ENCODE measurements at places on chromosomes 4 and X. TPM values are rescaled to one million over a fixed set of nuclear protein-coding genes. Genes with fewer than 3 reads are reported as not detected.
A peak's percentile ranks its signal among the peaks of the same experiment; 100 is the strongest.

GRCh38 chr4:150079081-150079581 is 886 bp downstream of the DCLK2 start:
- peak overlapping the region; percentile 93 for H3K4me3 ChIP-seq
- H3K27me3 ChIP-seq, result no peaks in the 10 kb centered on the region
- H3K36me3 ChIP-seq, result peaks cover 13% of the 10 kb centered on the region
- peaks cover 34% of the 10 kb centered on the region for H3K4me1 ChIP-seq
- peak overlapping the region; percentile 39 for H3K27ac ChIP-seq

DNA sequence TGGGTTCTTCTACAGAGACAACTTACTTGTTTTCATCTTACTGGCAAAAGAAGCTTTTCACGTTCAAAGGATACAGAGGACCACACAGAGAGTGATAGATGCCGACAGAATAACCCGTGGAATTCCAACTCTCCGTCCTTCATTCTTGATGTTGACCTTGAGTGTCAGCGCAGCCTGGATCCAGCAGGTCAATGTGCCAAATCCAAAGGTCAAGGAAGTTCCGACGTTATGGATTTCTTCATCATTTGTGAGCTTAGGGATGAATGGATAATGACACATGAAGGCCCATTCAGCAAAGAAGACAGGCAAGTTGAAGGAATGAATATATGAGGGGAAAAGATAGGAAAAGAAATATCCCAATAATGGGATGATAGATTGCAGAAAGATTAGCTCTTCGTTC is 59.6 kb downstream of the ENOPH1 start:
- peaks cover 6% of the 10 kb centered on the region for H3K36me3 ChIP-seq
- H3K4me1 ChIP-seq, result peaks cover 33% of the 10 kb centered on the region
- no peak for DNase-seq

DNA sequence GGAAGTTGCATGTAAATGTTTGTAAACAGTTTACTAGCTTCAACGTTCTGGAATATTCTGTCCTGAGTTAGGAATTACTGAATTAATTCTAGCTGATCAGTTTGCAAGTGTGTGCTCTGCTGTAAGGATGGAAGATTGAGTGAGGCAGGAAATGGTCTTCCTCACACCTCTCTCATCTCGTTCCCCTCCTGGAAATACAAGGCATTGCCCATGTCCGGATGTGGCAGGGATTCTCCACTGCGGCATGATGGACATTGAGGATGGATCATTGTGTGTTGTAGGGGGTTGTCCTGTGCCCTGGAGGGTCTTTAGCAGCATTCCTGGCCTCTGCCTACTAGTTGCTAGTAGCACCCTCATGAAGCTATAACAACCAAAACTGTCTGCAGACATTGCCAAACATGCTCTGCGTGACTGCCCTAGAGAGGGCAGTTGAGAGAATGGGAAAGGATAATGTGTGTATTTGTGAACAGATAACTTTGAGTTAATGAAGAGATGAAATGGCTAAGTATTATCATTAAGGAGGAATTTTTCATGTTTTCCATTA is 12.6 kb downstream of the CA5B start:
- no peak overlapping the region for H3K4me3 ChIP-seq
- peaks cover 20% of the 10 kb centered on the region for H3K4me1 ChIP-seq
- no peak for DNase-seq
- H3K27ac ChIP-seq, result no peak overlapping the region
- no peaks in the 10 kb centered on the region for H3K36me3 ChIP-seq

- no peak for DNase-seq
- H3K27me3 ChIP-seq, result no peaks in the 10 kb centered on the region
- H3K27ac ChIP-seq, result no peak overlapping the region
- no peak overlapping the region for H3K4me3 ChIP-seq
- H3K4me1 ChIP-seq, result peaks cover 7% of the 10 kb centered on the region
- H3K36me3 ChIP-seq, result no peaks in the 10 kb centered on the region
Measured at GRCh38 chr4:40246011-40246900, 49.4 kb downstream of the RHOH start.

- no peak overlapping the region for H3K4me3 ChIP-seq
- H3K27ac ChIP-seq, result no peak overlapping the region
- no peak for DNase-seq
- no peaks in the 10 kb centered on the region for H3K36me3 ChIP-seq
- H3K4me1 ChIP-seq, result peaks cover 17% of the 10 kb centered on the region
Measured at GRCh38 chr4:150002561-150002960, 75.7 kb upstream of the DCLK2 start.

GRCh38 chrX:96843566-96843965 is 40.1 kb upstream of the RPA4 start:
- H3K27ac ChIP-seq, result no peak overlapping the region
- no peak overlapping the region for H3K4me3 ChIP-seq
- no peak for DNase-seq
- no peaks in the 10 kb centered on the region for H3K27me3 ChIP-seq
- H3K4me1 ChIP-seq, result peaks cover 13% of the 10 kb centered on the region

DNA sequence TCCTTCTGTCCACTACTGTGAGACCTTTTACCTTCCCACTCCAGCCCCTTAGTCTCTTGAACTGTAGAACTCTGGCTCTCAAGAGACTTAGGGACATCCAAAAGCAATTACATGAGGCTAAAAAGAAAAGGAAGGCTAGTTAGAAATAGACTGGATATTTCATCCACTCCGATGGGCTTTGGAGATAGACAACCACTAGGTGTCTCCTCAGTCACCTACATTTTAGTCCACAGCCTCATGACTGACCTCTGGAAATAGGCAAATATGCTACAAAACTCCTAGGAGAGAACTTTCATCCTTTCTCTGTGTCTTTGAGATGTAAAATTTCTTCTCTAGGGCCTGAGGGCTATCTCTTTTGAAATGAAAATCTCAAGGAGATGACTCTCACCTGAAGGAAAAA is 45.1 kb upstream of the LAMP2 start:
- no peaks in the 10 kb centered on the region for H3K36me3 ChIP-seq
- H3K4me3 ChIP-seq, result no peak overlapping the region
- no peaks in the 10 kb centered on the region for H3K4me1 ChIP-seq
- no peaks in the 10 kb centered on the region for H3K27me3 ChIP-seq

GRCh38 chrX:106987488-106987887 is 12.5 kb downstream of the MORC4 start:
- H3K4me1 ChIP-seq, result no peaks in the 10 kb centered on the region
- H3K27ac ChIP-seq, result no peak overlapping the region
- peaks cover 2% of the 10 kb centered on the region for H3K36me3 ChIP-seq
- H3K4me3 ChIP-seq, result no peak overlapping the region

GRCh38 chrX:124230655-124231450 is 101.6 kb upstream of the TEX13D start:
- DNase-seq, result no peak
- peak overlapping the region; percentile 89 for H3K27ac ChIP-seq
- no peaks in the 10 kb centered on the region for H3K27me3 ChIP-seq
- peak overlapping the region; percentile 80 for H3K4me3 ChIP-seq
- H3K36me3 ChIP-seq, result peaks cover 6% of the 10 kb centered on the region

DNA sequence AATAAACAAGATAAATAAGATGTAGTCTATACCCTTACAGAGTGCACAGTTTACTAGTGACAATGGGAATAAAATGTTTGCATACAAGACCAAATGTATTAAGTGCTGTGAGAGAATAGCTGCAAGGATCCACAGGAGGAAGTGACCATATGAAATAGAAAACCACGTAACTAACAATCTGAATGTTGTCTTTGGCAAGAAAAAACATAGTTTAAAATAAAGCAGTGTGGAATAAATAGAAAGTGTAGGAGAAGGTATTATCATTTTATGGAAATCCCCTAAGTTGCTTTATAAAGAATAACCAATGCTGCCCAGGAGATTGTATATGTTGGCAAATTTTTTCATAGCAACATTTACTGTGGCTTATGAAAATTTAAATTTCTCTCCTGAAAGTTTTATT is 116.1 kb downstream of the PCDH7 start:
- H3K36me3 ChIP-seq, result no peaks in the 10 kb centered on the region
- peaks cover 14% of the 10 kb centered on the region for H3K4me1 ChIP-seq
- no peak for DNase-seq
- no peak overlapping the region for H3K4me3 ChIP-seq

DNA sequence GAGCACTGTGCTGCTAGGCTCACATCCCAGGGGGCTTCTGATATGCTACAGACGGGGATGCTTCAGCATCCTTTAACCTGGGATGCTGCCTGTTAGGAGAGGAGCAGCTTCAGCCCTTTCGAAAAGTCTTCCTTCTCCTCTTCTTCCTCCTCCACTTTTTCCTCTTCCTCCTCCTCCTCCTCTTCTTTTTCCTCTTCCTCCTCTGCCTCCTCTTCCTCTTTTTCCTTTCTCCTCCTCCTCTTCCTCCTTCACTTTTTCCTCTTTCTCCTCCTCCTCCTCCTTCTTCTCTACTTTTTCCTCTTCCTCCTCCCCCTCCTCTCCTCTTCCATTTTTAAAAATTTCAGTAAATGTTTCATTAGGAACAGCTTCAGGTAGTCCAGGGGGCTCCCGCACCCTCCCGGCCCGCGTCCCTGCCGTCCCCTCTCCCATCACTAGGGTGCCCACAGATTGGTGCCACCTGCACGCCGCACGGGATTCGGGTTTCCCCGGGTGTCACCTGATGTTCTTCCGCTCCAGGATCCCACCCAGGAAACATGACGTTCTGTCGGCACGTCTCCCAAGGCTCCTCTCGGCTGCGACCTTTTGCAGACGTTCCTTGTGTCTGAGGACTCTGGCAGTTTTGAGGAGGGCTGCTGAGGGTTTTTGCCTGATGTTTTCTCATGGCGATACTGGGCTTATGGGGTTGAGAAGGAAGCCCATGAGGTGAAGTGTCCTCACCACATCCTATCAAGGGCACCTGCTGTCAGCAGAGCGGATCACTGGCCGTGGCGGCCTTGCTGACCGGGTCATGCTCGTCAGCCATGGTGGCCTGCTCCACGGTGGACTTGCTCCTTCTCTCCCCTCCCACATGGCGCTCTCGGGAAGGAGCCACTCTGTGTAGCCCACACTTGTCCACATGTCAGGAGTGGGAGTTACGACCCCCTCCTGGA is 83.4 kb upstream of the AFAP1 start:
- H3K27me3 ChIP-seq, result no peaks in the 10 kb centered on the region
- peak overlapping the region; percentile 71 for H3K27ac ChIP-seq
- no peak for DNase-seq
- no peak overlapping the region for H3K4me3 ChIP-seq
- peaks cover 9% of the 10 kb centered on the region for H3K4me1 ChIP-seq

Gene GDPD2
- 6.0 TPM for total RNA-seq

Gene ETNPPL
- total RNA-seq, result 0.23 TPM

Gene NIPAL1
- total RNA-seq, result 0.68 TPM

Gene GUCY1A1
- 0.75 TPM for total RNA-seq

Gene HERC5
- total RNA-seq, result 1.7 TPM

Gene STARD8
- 1.8 TPM for total RNA-seq

Gene ZBED1
- 41.6 TPM for total RNA-seq

Gene HPGDS
- total RNA-seq, result not detected

Gene ADGRA3
- 73.8 TPM for total RNA-seq

Gene ARHGEF9
- 43.6 TPM for total RNA-seq

Gene OPN1LW
- total RNA-seq, result not detected

Gene RPS3A
- total RNA-seq, result 2,466 TPM

Gene ABCG2
- 5.3 TPM for total RNA-seq

Gene FANCB
- 19.5 TPM for total RNA-seq

Gene WDR13
- 75.3 TPM for total RNA-seq

Gene RTL9
- 0.37 TPM for total RNA-seq

Gene GAGE12J
- total RNA-seq, result not detected

All from neural crest cell (in vitro differentiated cells).